Stimulated activated CD8-positive, alpha-beta memory T cell treated with anti-CD3 and anti-CD28 coated beads, Interleukin-7, amount 100 ng/mL, for 1 hour (primary cell): ENCODE measurements at places on chromosomes 4 and X.

- DNase-seq: no peak
Measured at GRCh38 chr4:138894709-138895108, 120.9 kb upstream of the NOCT start.

DNA sequence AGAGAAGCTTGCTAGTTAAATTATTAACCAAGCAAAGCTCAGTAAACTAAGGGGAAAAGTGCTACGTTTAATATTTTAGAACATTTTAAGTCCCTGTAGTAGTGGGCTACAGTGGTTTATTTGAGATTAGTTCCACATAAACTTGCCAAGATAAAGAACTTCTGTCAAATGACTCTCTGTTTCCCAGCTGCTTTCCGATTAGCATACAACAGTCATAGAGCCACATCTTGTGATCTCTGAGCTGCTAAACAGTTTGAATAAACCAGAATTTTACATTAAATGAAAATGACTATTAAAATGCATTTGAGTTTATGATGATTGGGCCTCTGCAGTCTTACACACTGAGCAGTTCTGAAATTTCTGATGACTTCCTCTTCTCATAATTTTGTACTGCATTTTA is 568.5 kb downstream of the IQCM start:
- DNase-seq: no peak

- no peak for DNase-seq
Measured at GRCh38 chr4:164700471-164700870, 53.5 kb upstream of the SMIM31 start.

DNA sequence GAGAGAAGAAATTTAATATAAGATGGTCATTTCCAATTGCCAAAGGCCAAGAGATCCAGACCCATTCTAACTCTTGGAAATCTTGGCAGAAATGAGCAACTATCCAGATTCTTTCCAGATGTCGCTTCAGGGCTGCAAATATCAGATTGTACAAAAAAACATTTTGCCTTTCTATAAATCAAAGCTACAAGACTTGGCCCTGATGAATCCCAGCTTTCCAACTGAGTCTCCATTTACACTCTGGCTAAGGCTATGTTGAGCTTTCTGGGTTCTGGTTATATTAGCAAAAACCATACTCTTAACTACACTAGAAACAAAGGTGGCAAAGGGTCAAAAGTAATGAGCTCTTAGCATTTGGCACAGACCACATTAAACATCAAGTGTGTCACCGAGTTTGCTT is 345.8 kb downstream of the OPHN1 start:
- DNase-seq: no peak

GRCh38 chrX:54007682-54008081 is 36.6 kb downstream of the PHF8 start:
- DNase-seq: no peak

GRCh38 chr4:67697860-67698687 is 2.9 kb downstream of the UBA6 start:
- DNase-seq: no peak
